ENCODE measurements at places on chromosomes 2 and 18.

- DNase-seq = no peak
Observed at GRCh38 chr2:238582159-238582558, 155.4 kb downstream of the ASB1 start.

- DNase-seq = no peak
Observed at GRCh38 chr18:10410472-10411308, 43.7 kb upstream of the APCDD1 start.

- DNase-seq = no peak
Observed at GRCh38 chr2:164617466-164617865, 3.8 kb downstream of the GRB14 start.

GRCh38 chr2:143420313-143420712, 291.1 kb downstream of the ARHGAP15 start:
- no peak for DNase-seq

DNA sequence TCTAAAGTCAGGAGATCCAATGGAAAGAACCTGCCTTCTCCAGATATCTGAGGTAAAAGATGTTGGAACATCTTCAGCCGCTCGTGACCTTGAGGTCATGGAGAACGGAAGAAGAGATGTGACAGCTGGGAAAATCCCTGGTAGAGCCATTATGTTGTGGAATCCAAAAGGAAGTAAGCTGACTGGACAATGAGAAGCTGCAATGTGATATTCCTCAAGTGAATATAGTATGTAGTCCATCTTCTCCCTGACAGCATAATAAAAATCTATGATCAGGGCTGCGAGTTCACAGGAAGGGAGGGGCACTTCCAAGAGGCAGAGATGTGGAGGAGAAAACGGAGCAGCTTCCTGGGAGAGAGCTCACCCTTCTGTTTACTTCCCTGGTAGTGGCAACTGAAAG, 201.0 kb upstream of the SP5 start:
- no peak for DNase-seq

DNA sequence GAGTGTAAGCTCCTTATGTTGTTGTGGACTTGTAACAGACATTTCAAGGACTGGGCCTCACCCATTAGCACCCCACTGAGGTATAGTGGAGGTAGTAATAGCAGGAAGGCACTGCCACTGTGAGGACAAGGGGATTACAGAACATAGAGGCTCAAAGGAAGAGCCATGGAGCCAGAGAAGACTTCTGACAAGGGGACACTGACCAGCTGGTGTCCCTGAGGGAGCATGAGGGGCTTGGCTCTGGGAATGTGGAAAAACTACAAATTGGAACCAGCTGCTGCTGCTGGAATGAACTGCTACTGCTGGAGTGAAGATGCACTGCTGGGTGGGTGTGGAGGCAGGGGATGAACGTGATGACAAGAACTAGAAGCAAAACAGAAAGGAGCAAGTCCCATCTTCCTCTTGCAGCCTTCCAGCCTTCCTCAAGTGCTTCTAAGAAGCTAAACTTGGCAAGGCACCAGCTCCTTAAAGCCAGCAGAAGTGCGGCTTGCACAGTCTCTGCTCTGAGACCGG, 167.3 kb upstream of the NOSTRIN start:
- no peak for DNase-seq

- DNase-seq = no peak
Observed at GRCh38 chr2:181970160-181970794, 15.4 kb upstream of the PPP1R1C start.

- DNase-seq = no peak
Observed at GRCh38 chr2:96847586-96847985, 3.8 kb upstream of the ANKRD23 start.

DNA sequence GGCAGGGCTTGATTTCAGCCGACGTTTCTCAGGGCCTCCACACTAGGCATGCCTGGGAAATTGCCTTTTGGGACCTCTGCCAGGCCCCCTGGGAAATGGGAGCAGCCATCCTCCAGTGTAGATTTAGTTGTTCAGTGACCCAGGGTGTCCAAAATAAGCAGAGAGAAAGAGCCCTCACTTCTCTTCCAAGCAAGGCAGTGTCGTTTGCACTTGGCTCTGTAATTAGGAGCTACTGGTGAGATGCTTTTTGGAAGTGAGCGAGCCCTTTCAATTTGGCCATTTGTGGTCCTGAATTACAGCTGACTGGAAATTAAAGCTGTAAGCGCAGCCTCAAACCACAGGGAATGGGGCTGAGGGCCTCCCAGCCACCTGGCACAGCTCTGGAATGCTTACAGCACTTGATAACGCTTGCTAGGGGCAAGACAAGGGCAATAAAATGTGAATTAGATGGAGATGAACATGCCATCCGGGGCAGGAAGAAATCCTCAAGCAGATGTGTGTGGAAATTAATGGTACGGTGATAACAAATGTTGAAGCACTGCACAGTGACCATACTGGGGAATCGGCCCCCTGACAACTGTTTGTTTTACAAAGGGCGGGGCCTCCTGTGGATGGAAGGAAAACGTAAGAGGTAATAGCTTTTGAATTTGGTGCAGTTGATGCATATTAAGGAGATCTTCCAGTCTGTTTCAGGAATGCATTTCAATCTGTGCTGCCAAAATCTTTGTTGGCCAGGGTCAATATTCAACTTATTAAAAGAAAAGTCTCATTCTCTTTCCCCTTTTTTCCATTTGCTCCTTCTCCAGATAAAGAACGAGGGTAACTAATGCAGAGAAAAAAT, 173.1 kb downstream of the UXS1 start:
- DNase-seq = no peak

DNA sequence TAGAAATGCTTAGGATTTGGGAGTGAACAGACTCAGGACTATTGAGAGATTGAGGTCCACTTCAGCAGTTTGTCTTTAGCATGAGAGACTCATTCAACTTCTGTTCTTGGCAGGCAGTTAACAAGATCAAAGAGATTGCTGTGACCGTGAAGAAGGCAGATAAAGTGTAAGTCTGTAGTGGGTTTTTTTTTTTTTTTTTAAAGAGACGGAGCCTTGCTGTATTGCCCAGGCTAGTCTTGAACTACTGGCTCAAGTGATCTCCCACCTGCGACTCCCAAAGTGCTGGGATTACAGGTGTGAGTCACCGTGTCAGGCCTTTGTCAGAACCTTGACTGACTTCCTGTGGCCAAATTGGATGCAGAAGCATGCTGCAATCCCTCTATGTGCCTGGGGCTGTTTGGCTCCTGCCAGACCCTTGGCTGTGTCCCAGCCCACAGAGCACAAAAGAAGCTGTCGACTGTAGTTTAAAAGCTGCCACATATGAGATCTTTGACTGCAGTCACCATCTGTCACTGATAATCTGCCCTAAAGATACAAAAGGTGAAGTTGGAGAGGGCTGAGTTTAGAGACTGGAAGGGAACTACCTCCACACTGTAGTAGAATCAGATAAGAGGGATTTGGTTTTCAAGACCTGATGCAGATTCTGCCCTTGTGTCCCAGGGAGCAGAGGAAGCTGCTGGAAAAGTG, 9.9 kb downstream of the CCT7 start:
- no peak for DNase-seq

DNA sequence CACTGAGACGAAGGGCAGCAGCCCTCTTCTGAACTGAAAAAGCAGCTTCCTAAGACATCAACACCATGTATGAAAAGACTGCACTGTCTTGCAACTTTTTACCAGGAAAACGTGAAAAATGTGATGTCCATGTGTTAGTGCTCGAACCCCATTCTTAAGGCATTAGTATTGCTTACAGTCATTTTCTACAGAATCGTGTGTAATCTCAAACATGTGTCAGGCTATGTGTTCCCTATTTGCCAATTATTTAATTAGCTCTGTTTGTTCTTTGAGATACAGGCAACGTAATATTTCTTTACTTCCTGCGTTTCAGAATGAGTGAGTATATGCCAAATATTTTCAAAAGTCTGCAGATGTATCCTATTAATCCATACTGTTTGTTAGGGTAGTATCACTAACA, 307.7 kb upstream of the CCDC68 start:
- no peak for DNase-seq

DNA sequence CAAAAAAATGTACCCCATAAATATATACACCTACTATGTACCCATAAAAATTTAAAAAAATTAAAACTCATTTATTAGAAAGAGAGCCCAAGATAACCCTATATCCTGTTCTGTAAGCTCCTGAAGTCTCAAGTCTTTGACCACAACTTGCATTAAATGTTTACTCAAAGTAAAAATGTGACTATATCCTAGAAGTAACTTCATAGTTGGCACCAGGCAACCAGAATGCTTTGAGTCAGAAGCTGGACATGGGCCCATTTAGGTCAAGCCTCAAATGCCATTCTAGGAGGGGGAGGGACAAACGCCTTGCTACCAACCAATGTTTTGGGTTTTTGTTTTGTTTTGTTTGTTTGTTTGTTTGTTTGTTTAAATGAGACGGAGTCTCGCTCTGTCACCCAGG, 9.3 kb upstream of the TBC1D8 start:
- DNase-seq = no peak

DNA sequence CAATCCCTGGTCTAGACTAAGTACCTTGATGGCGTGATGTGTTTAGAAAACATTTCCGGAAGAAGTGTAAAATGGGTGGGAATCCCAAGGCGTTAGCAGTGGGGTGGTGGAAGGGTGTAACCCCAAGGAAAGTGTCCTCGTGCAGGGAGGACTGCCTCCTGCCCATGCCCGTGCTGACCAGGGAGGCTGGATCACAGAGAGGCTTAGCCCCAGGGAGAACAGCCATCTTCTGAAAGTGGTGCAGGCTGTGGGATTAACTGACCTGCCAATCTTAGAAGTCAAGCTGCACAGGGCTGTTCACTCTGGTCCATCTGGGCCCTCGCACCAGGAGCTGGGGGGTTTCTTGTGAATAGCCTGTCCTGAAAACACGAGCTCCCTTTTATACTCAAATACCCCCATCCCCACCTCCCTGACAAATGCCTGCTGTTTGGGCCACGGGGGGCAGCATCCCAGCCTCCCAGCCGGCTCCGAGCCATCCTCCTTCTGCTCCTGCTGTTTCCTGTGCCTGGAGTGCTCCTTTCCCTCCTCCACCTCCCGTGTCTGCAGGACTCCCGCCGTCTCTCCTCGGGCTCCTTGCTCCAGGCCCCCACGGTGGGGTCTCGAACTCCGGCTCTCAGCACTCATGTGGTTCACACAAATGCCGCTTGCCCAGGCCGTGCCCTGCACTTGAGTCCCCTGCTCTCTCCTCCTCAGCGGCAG, 52.1 kb upstream of the PXDN start:
- DNase-seq = no peak

DNA sequence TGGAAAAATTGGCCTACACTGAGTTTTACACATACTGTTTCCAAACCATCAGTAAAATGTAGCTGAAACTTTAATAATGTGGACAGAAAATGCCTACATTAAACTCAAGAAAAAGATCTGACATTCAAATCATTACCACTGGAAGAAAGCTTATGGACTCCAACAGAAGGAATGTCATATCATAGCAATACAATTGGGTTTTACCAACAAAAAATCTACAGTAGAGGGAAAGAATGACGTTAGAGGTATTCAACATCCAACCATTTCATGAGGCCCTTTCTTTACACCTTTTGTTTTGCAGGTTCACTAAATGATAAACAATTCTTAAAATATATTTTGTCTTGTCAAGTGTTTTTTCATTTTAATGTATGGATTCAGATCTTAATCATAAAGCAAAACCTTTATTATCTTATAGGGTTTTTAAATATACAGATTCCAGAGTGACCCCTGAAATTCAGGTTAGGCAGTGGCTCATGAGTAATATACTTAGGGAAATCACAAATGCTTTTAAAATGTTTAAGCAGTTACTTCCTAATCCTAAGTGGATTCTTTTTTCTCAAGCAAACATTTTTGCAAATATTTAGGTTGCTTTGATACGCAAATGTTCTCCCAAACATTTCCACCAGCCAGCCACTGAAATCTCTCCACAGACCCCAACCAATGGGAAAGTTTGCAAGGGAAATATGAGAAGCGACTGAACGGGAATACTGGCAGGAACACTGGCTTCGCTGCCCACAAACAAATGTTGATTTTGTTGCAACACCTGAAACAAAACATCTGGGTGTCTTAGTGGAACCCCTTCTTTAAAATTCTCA, 168.7 kb downstream of the TCF4 start:
- DNase-seq = no peak

- DNase-seq = no peak
Observed at GRCh38 chr18:29147944-29148343, 971.0 kb upstream of the CDH2 start.

DNA sequence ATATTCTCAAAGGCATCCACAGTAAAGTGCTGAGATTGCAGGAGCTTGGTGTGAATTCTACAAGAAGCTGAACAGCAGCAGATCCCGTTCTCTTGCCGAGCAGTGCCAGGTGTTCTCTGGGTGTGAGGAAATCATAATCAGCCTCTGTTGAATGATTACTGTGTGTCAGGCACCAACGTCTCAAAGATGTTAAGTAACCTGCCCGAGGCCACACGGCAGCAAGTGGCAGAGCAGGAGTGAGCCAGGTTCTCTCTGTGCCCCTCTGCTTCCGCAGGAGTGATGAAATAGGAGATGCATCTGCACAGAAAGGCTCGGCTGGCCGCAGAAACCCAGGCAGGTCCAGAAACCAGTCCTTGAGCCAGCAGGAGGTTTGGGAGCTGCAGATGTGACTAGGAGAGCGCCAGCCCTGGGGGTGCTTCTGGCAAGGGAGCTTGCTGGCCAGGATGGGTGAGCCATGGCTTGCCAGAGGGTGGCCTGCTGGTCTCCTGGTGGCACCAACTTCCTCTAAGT, 68.4 kb downstream of the COPS7B start:
- DNase-seq = no peak

DNA sequence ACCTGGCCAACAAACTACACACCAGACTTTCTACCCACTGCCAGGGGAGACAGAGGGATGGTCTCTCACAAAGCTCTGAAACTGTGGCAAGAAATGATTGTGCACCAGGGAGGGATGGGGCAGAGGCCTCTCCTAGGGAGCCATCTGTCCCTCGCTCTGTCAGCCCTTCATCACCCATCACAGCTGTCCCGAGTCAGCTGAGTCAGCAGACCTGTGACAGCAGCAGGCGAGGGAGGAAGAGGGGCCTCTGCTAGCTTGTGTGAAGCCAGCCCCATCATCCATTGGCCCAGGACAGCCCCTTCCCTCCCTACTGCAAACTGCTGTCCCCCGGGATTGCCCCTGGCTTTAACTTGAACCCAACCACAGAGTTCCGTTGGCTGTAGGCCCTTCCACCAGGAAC, 5.0 kb downstream of the SH2D6 start:
- DNase-seq = no peak

GRCh38 chr2:49029406-49029805, 124.9 kb downstream of the FSHR start:
- DNase-seq = no peak

- no peak for DNase-seq
Observed at GRCh38 chr18:9787712-9788111, 79.6 kb downstream of the RAB31 start.

- DNase-seq = no peak
Observed at GRCh38 chr2:14634489-14635390, 2.2 kb downstream of the LRATD1 start.

GRCh38 chr2:187354661-187355060, 93.4 kb downstream of the CALCRL start:
- DNase-seq = no peak

- DNase-seq = no peak
Observed at GRCh38 chr2:157900684-157901083, 24.6 kb upstream of the ACVR1 start.

GRCh38 chr18:35526495-35527059, 28.8 kb upstream of the INO80C start:
- DNase-seq = no peak
